ENCODE measurements at places on chromosomes 7 and 10.

- DNase-seq: no peak
These were observed 6.6 kb downstream of the ADAMTS14 start for GRCh38 chr10:70678757-70679489.

- DNase-seq: no peak
These were observed 90.9 kb upstream of the TCF7L2 start for GRCh38 chr10:112858986-112859651.

- no peak for DNase-seq
These were observed 108.4 kb upstream of the LYZL2 start for GRCh38 chr10:30737931-30738391.

GRCh38 chr7:33921216-33921938 is 16.0 kb downstream of the BMPER start:
- no peak for DNase-seq

DNA sequence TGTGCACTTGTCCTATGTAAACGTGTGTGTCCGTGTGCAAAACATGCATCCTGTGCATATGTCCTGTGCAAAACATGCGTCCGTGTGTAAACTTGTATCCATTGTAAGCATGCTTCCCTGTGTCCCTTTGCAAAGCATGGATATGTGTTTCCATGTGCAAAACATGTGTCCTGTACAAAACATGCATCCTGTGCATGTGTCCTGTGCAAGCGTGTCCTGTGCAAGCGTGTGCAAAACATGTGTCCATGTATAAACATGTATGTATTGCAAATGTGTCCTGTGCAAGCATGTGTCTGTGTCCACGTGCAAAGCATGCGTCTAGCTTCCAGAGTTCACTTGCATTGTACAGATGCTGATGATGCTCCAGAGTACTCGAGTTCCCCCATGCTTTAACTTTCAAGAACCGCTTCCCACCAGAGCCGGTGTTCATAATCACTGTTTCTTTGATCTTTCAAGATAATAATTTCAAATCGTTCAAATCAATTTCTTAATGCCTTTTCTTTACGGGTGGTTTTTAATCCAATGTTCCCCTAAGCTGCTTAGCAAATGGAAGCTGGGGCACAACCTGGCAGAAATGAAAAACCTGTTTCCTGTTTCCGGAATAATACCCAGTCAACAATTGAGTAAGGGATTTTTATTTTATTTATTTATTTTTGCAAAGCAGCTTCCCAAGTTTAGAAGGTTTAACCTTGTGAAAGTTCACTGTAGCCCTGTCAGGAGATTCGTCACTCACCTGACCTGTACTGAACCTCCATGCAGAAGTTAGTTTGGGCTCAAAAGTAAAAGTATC is 641 bp upstream of the ASB13 start:
- DNase-seq: no peak

GRCh38 chr7:63077841-63078240 is 920.8 kb upstream of the ZNF722 start:
- no peak for DNase-seq

- DNase-seq: no peak
These were observed 88.7 kb downstream of the SAMD9 start for GRCh38 chr7:93029056-93029455.

Data from iris pigment epithelial cell (primary cell).